Panc1 (cell line): ENCODE measurements at places on chromosomes 12 and 14. TPM values are rescaled to one million over a fixed set of nuclear protein-coding genes. Genes with fewer than 3 reads are reported as not detected.

DNA sequence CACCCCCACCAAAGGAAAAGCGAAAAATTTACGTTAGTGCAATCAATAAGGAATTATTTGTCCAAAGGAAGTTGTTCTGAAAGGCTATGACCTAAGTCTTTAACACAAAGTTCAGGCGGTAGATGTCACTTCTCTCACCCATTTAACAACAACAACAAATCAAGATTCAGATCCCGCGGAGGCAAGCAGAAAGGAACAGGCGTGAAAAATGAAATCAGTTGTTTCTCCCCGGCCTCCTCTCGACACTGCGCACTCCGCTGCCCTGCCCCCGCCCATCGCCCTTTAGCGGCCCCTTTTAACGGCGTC, 1.4 kb downstream of the DENND5B start:
- DNase-seq: no peak

CLEC6A gene
- not detected for total RNA-seq

- no peak for DNase-seq
Observed at GRCh38 chr14:104307627-104308401, 169.4 kb downstream of the KIF26A start.

- DNase-seq: no peak
Observed at GRCh38 chr12:19953734-19954133, 414.6 kb upstream of the PDE3A start.

GNG2 gene
- total RNA-seq: 0.23 TPM

GRCh38 chr14:24232645-24233537, at the start of gene GMPR2:
Gene GMPR2, plus strand, starts transcription at chr14:24232929. Its CDS starts 325 bp downstream, at chr14:24233254.
- no peak for DNase-seq
